ENCODE measurements at places on chromosomes 13 and 19.

GRCh38 chr19:33464010-33464732 lies 57.4 kb downstream of the PEPD start:
- no peak for DNase-seq

DNA sequence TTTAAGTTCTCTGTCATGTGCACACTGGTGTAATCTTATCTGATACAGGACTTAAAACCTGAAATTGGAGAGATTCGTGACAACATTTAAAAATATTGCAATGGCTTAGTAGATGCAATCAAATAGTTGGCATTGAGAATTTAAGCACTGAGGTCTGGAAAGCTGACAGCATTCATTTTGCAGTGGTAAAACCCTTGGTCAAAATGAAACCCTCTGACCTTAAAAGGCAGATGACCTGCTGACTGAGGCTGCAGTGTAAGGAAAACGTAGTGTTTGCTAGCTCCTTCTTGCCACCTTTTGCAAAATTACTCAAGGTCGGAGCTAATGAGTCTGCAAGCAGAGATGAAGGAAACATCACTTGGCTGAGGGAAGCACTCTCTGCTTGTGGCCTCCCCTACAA lies 150.6 kb downstream of the KCTD12 start:
- DNase-seq: no peak

DNA sequence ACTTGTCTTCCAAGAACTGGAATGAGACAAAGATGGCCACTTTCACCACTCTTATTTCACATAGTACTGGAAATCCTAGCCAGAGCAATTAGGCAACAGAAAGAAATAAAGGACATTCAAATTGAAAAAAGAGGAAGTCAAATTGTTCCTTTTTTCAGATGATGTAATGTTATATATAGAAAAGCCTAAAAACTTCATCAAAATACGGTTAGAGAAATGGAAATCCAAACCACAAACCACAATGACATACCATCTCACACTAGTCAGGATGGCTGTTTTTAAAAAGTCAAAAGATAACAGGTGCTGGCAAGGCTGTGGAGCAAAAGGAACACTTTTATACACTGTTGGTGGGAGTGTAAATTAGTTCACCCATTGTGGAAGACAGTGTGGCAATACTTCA lies 113.3 kb upstream of the SPRY2 start:
- DNase-seq: no peak

DNA sequence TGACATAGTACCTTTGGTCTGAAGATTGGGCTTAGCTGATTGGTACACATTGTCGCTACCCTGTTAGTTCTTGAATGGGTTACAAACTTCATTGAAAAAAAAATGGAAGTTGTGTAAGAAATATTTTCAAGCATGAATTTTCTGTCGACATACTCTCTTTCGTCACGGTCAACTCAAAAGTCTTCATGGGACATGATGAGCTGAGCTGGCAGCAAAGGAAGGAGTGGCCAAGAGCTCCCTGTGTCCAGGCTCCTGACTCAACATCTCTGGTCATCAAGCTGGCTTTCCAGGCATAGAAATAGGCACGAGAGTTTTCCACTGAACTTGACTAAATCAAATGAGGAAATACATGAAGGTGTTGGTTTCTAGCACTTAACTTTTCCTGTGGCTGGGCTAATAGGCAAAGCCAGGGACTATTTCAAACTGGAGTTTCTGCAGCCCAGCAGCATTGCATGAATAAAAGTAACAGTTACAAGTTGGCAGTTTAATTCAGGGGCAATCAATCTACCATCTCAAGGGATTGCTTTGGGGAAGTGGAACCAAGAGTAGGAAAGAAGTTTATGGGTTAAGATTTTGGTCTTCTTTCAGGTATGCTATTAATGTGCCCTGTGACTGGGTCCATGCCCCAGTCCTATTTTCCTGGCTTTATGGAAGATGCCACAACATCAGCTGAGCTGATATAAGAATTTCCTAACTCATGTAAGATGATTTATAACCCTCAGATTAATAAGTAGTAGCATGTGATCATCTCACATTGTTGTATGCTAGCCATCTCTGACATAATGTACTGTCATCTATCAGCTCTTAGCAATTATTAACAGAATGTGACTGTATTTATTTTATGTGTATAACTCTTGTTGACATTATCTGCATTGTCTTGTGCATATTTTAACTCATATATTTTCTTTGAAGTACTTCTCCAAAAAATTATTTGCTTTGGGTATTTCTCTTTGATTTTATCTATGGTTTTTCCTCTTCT lies 385.8 kb downstream of the DLEU7 start:
- no peak for DNase-seq

Data from omental fat pad (tissue), 4 donors.